Stimulated activated memory B cell treated with anti-CD40 and anti-IgM and Interleukin-4, amounts not matched to agents 10 μg/mL and 1 μg/mL and 100 μg/mL, for 72 hours (primary cell): ENCODE measurements at places on chromosomes 3 and 15.

- peaks cover 58% of the 10 kb centered on the region for H3K4me1 ChIP-seq
- no peak overlapping the region for H3K27ac ChIP-seq
- H3K4me3 ChIP-seq, result no peak overlapping the region
- peak; percentile 61 for ATAC-seq
- H3K36me3 ChIP-seq, result no peaks in the 10 kb centered on the region
- peaks cover 22% of the 10 kb centered on the region for H3K27me3 ChIP-seq
These were observed 3.0 kb downstream of the CCR9 start for GRCh38 chr3:45889337-45889736.

DNA sequence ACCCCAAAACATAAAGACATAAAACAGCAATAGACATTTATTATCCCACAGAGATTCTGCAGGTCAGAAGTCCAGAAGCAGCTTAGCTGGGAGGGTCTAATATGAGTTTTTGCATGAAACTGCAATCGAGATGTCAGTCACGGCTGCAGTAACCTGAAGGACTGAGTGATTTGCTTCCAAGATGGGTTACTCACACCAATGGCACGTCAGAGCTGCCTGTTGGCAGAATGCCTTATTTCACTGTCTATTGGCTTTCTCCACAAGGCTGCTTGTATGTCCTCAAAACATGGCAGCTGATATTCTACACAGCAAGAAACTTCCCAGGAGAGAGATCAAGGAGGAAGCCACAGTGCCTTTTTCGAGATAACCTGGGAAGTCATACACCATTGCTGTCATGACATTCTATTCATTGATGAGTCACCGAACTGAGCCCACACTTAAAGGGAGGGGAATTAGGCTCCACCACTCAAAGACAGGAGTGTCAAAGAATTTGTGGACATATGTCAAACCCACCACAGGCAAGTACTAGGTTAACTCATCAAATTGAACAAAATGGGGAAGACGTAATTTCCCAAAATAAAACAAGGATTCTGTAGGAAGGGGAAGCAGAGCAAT lies 122.2 kb downstream of the SYNPR start:
- no peak overlapping the region for H3K27ac ChIP-seq
- ATAC-seq, result no peak
- H3K27me3 ChIP-seq, result no peaks in the 10 kb centered on the region
- no peak overlapping the region for H3K4me3 ChIP-seq
- no peaks in the 10 kb centered on the region for H3K4me1 ChIP-seq

DNA sequence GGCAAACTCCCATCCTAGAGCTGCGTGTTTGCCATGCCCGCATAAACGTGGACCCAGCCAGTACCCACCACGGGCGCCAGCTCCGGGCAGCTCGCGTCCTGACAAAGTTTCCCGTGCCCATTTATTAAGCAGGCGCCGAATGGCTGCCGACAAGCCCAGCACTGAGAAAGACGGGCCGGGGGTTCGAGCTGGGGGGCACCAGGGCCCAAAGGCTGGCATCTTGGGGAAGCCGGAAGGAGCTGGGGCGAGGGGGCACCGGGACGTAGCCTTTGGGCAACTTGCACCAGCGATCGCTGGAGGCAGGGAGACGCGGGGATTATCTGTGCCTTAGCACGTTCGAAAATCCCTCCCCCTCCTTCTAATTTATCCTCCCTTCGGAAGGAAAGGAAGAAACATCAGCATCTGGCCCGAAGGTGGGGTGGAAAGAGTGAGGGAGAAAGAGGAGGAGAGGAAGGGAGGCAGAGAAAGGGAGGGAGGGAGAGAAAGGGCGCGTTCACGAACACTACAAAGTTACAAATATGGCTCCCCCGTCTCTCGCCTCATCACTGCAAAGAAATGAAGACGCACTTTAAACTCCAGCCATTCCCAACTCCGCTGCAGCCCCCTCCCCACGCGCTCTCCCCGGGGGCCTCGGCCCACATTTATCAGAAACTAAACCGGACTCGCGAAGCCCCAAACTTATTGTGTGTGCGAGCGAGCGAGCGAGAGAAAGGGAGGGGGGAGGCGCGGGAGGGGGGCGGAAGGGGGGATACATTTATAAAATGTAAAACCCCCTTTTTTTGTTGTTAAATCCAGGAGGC lies 1.0 kb downstream of the ANP32A start:
- H3K27ac ChIP-seq, result peak overlapping the region; percentile 99
- ATAC-seq, result no peak
- H3K4me1 ChIP-seq, result peaks cover 39% of the 10 kb centered on the region
- peak overlapping the region; percentile 98 for H3K4me3 ChIP-seq
- no peaks in the 10 kb centered on the region for H3K27me3 ChIP-seq

GRCh38 chr3:52311576-52312119 lies 4.5 kb upstream of the DNAH1 start:
- no peaks in the 10 kb centered on the region for H3K27me3 ChIP-seq
- H3K36me3 ChIP-seq, result peaks cover 21% of the 10 kb centered on the region
- H3K4me1 ChIP-seq, result peaks cover 92% of the 10 kb centered on the region
- H3K27ac ChIP-seq, result peak overlapping the region; percentile 84
- H3K4me3 ChIP-seq, result no peak overlapping the region

DNA sequence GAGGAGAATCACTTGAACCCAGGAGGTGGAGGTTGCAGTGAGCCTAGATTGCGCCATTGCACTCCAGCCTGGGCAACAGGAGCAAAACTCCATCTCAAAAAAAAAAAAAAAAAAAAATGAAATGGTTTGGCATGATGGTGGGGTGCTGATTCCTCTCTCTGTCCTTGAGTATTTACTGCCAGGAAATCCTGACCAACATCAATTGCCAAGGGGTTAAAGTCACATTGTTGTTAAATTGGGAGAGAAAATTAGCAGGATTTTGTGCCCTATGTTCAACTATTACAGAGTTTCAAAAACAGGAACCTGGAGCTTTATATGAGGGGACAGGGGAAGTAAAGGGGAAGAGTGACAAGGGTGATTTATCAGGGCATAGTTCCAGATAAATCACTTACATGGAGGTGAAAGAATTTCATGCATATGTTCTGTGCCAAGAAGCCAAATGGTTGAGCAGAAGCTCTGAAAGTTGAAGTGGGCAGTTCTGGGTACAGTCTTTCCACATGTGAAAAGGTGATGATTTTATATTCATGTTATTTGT lies 70.5 kb upstream of the TSEN2 start:
- no peak for ATAC-seq
- no peak overlapping the region for H3K4me3 ChIP-seq
- H3K36me3 ChIP-seq, result no peaks in the 10 kb centered on the region
- no peaks in the 10 kb centered on the region for H3K4me1 ChIP-seq
- no peaks in the 10 kb centered on the region for H3K27me3 ChIP-seq

GRCh38 chr3:40009991-40010390 lies 200.6 kb downstream of the MYRIP start:
- no peak overlapping the region for H3K4me3 ChIP-seq
- H3K27ac ChIP-seq, result no peak overlapping the region
- ATAC-seq, result no peak
- H3K36me3 ChIP-seq, result no peaks in the 10 kb centered on the region
- H3K4me1 ChIP-seq, result no peaks in the 10 kb centered on the region

- no peaks in the 10 kb centered on the region for H3K4me1 ChIP-seq
- no peaks in the 10 kb centered on the region for H3K27me3 ChIP-seq
- no peak overlapping the region for H3K4me3 ChIP-seq
These were observed 34.8 kb upstream of the EOMES start for GRCh38 chr3:27756877-27757276.
